ENCODE measurements at places on chromosomes 1 and 21.
A peak's percentile ranks its signal among the peaks of the same experiment; 100 is the strongest.

DNA sequence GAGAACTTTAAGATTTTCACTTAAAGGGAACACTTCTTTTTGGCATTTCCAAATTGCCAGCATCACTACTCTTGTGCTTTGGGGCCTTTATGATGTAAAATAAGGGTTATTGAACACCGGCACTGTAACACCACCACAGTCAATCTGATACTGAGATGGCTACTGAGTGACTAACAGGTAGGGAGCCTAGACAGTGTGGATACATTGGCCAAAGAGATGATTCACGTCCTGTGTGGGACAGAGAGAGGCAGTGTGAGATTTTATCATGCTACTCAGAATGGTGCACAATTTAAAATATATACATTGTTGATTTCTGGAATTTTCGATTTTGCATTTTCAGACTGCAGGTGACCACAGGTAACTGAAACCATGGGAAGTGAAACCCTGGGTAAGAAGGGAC lies 261.6 kb downstream of the SPATA17 start:
- no peaks in the 10 kb centered on the region for H3K4me1 ChIP-seq
- no peak for DNase-seq
- H3K27me3 ChIP-seq, result peaks cover 13% of the 10 kb centered on the region
- no peak overlapping the region for H3K4me3 ChIP-seq
- H3K27ac ChIP-seq, result no peak overlapping the region
- H3K36me3 ChIP-seq, result no peaks in the 10 kb centered on the region

DNA sequence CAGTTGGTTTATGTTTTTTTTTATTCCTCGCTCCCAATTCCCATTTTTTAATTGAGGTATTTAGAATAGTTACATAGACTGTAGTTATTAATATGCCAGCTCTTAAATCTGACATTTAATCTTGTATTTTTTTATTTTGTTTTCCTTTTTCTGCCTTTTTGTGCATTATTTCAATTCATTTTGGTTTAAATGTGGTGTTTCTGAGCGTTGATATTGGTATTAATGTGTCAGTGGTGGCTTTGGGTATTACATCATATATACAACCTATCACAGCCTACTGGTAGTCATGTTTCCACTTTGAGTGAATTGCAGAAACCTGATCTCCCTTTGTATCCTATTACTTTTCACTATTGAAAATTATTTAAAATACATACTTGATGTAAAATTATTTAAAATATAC lies 1027.3 kb downstream of the KCNT2 start:
- no peaks in the 10 kb centered on the region for H3K36me3 ChIP-seq
- no peaks in the 10 kb centered on the region for H3K27me3 ChIP-seq
- H3K4me1 ChIP-seq, result no peaks in the 10 kb centered on the region
- H3K4me3 ChIP-seq, result no peak overlapping the region
- no peak overlapping the region for H3K27ac ChIP-seq

GRCh38 chr1:209260136-209260535 lies 323.4 kb upstream of the CAMK1G start:
- no peaks in the 10 kb centered on the region for H3K27me3 ChIP-seq
- H3K36me3 ChIP-seq, result no peaks in the 10 kb centered on the region
- H3K4me1 ChIP-seq, result peaks cover under 1% of the 10 kb centered on the region
- H3K27ac ChIP-seq, result no peak overlapping the region
- DNase-seq, result no peak

DNA sequence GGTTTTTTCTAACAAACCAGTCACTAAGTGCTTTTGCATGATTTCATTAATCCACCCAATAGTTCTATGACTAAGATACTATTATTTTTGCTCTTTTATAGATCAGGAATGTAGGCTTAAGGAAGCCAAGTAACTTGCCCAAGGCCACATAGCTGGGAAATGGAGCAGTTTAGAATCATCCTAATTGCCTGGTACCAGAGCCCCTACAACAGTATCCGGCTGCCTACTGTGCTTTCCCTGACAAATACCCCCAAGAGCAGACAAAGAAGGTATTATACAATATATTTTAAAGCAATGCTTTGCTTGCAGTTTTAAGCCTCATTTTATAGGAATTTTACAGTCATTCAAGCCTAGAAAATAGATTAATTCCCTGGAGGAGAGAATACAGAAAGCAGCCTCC lies 45.5 kb upstream of the RASAL2 start:
- peaks cover 33% of the 10 kb centered on the region for H3K4me1 ChIP-seq
- no peaks in the 10 kb centered on the region for H3K27me3 ChIP-seq
- H3K27ac ChIP-seq, result no peak overlapping the region
- H3K4me3 ChIP-seq, result no peak overlapping the region
- H3K36me3 ChIP-seq, result no peaks in the 10 kb centered on the region

DNA sequence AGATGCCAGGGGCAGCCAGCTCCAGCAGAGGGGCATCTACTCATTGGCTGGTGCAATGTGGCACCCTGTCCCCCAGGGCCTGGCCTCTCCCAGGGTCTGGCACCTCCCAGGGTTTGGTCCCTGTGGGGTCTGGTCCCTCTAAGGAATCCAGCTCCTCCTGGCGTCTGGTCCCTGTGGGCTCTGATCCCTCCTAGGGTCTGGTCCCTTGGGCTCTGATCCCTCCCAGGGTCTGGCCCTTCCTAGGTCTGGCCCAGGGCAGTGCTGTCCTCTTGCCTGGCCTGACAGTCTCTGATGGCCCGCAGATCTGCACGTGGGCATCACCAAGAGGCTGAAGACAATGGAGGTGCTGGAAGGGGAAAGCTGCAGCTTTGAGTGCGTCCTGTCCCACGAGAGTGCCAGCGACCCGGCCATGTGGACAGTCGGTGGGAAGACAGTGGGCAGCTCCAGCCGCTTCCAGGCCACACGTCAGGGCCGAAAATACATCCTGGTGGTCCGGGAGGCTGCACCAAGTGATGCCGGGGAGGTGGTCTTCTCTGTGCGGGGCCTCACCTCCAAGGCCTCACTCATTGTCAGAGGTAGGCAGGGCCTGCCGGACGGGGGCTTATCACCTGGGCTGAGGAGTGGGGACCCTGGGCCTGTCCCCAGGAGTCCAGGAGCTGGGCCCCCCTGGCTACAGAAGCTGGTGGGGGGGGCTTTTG lies 73.9 kb downstream of the OBSCN start:
- H3K4me3 ChIP-seq, result no peak overlapping the region
- H3K27me3 ChIP-seq, result no peaks in the 10 kb centered on the region
- H3K4me1 ChIP-seq, result no peaks in the 10 kb centered on the region

GRCh38 chr1:41347276-41347675 lies 14.0 kb upstream of the FOXO6 start:
- H3K27me3 ChIP-seq, result no peaks in the 10 kb centered on the region
- H3K36me3 ChIP-seq, result no peaks in the 10 kb centered on the region
- peak overlapping the region; percentile 80 for H3K27ac ChIP-seq
- H3K4me3 ChIP-seq, result peak overlapping the region; percentile 34

DNA sequence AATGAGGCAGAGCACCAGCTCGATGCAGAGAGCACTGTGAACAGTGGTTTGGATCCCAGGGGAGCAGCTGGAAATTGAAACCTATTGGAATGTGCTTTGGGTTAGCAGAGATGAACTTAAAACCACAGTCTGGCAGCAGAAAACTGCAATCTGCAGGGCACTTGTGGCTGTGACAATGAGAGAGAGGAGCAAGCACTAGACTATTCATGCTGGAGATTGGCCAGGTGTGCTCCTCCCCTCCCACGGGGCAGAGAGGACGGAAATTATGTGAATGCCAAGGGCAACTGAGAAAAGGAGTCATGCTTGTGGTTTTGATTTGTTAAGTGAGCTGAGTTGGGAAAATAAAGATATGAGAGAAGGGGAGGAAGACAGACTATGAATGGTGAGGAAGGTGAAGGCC lies 38.1 kb downstream of the HSD3B2 start:
- no peak overlapping the region for H3K27ac ChIP-seq
- H3K27me3 ChIP-seq, result no peaks in the 10 kb centered on the region
- no peaks in the 10 kb centered on the region for H3K36me3 ChIP-seq
- no peaks in the 10 kb centered on the region for H3K4me1 ChIP-seq
- no peak overlapping the region for H3K4me3 ChIP-seq

DNA sequence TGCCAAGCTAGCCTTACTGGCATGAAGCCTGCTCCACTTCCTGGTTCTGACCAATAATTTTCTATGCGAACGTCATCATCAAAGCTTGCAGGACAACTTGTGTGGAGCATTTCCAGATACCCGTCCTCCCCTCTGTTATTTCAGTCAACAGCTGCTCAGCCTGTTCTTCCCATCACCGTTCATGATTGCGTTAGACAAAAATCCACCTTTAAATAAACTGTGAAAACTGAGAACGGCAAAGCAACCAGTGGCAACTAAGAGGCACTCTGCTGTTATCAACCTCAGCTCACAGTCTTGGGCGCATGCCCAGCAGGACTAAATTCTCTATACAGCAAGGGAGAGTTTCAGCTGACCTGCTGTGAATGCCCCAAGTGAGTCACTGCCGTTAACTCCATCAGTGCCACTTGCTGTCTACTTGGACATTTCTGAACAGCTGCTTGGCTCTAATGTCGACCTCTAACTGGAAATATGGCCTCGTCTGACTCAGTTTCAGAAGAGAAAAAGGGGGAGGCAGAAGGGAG lies 207.4 kb upstream of the RUNX1 start:
- H3K4me1 ChIP-seq, result peaks cover 13% of the 10 kb centered on the region
- no peaks in the 10 kb centered on the region for H3K36me3 ChIP-seq
- no peaks in the 10 kb centered on the region for H3K27me3 ChIP-seq
- no peak for DNase-seq
- H3K27ac ChIP-seq, result peak overlapping the region; percentile 89

GRCh38 chr1:231679109-231679508 lies 52.5 kb downstream of the DISC1 start:
- H3K4me1 ChIP-seq, result peaks cover 6% of the 10 kb centered on the region
- no peak for DNase-seq
- H3K4me3 ChIP-seq, result no peak overlapping the region
- no peaks in the 10 kb centered on the region for H3K27me3 ChIP-seq
